Stimulated activated CD4-positive, alpha-beta T cell treated with anti-CD3 and anti-CD28 coated beads, Interleukin-12 subunit alpha, Interleukin-12 subunit beta, amount 100 ng/mL, for 24 hours (primary cell): ENCODE measurements at places on chromosomes 2 and 18.
A peak's percentile ranks its signal among the peaks of the same experiment; 100 is the strongest.

DNA sequence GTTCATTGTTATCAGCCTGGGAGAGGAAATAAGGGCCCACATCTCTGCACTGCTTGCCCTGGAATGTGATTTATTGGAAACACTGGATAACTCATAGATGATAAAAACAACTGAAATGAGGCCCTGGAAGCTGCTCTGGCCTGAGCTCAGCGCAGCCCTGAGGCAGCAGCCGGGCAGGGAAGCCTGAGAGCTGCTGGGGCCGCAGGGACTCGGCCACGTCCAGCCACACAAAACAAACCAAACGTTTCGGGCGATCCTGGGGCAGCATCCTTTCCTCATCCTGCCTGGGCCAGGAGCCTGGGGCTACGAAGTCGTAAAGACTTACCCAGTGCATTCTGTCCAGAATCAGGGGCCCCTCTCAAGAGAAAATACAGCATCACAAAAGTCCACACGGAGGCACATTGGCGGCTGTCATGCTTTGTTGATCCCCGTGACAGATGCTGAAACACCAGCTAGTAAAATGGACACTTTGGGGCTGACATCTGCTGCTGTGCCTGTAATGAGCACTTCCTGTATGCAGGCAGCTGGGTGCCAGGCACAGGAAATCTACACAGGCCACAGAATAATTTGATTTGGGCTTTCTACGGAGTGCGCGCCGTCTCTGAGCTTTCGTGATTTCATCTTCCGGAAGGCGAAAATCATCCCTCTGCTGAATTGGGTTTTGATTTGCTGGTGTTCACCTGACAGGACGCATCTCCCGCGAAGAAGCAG, 250.6 kb downstream of the EIPR1 start:
- DNase-seq: no peak

- DNase-seq: no peak
These were observed 33.6 kb downstream of the PTPRM start for GRCh38 chr18:7600528-7601245.

GRCh38 chr2:3504741-3505140, 14.6 kb downstream of the ADI1 start:
- no peak for DNase-seq

DNA sequence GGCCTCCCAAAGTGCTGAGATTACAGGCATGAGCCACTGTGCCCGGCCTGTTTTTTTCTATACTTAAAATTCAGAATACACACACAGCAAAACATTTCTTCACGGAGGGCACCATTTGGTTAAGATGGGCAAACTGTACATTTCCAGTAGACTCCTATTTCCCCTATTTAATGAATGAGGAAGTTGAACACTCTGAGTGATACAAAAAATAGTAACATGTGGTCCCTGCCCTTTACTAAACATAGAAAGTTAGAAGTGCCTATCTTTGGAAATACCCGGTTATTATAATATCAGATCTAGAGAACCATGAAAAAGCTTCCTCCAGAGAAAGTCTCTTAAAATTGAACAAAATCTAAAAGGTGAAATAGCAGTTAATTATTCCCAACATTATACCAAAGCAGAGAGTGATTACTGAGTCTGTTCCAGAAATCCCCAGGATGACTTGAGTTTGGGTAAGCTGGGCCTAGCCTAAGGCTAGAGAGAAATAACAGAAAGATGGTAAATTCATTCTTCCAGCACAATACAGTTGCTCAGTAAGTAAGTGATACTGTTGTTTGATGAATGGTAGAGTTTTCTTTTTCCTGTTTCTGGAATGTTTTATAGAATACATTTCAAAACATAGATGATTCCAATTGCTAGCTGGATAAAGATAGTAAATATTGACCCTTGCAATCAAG, 23.3 kb upstream of the RMC1 start:
- DNase-seq: no peak

DNA sequence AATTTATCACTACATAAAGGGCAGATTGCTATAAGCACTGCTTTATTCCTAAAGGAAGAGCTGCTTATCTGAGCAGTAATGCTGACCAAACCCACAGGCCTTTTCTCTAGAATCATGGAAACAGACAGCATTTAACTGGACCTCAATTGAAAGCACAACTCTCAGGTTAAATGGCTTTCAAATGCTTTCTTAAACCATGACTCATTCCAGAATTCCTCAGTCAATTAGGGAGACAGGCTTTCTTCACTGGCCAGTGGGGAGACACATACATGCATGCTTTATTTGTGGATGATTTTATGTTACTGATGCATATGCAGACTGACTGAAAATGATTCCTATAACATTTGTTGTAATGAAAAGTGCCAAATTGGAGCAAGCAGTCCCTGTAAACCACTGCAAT, 114.6 kb downstream of the ACVR1 start:
- no peak for DNase-seq

DNA sequence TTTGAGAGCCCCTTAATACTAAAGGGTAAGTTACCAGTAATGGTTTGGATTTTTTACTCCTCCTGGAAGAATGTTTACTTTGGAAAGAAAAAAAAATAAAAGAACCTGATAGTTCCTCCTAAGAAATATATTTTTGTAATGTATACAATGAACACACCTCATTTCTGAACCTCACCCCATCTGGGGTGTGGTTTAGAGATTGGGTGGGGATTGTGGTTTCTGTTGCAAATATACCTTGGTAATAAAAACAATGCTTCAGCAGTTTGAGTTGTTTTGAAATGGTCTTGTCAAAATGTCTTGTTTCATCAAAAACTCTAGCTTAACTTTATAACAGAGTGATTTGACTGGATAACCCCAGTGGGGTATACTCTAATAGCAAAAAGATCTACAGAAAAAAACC, 448.9 kb upstream of the MEIS1 start:
- DNase-seq: no peak

- no peak for DNase-seq
These were observed 6.4 kb downstream of the TWIST2 start for GRCh38 chr2:238854246-238854645.

DNA sequence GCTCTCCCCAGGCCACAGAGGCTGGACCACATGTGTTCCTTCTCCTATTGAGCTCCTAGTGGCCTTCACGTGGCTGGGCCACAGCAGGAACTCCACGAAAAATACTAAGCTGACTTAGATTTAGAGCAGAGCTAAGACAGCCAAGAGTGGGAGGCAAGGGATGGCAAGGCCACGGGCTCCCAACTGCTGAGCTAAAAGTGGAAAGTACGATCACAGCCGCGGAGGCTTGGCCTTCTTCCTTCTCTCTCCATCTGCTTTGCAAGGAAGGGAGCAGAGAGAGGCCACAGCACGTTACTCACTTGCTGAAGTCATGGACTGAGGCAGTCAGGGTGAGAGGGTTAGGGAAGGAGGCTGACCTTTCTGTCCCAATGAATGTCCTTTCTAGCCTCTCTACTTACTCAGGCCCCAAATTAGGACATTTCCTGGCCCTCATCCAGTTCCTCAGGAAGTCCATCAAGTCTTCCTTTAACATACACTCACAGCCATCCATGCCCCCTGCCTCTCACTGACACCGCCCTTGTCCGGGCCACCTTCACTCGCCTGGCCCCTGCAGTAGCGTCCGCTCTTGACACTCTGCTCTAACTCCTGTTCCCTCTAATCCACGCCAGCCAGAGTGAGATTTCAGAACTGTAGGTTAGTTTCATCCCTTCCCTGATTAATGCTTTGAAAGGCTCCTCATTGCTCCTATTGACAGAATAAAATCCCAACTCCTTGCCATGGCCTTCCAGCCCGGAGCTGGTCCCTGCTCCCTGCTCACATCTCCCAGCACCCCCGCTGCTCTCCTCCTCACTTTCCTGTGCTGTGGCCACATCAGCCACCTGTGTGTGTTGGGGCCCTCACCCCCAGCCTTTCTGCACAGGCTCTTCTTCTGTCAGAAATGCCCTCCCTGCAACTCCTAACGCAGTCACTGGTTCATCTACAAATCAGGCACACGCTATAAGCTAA, 204.2 kb downstream of the CYP26B1 start:
- DNase-seq: no peak

GRCh38 chr2:128236491-128237035, 82.1 kb downstream of the HS6ST1 start:
- DNase-seq: no peak

DNA sequence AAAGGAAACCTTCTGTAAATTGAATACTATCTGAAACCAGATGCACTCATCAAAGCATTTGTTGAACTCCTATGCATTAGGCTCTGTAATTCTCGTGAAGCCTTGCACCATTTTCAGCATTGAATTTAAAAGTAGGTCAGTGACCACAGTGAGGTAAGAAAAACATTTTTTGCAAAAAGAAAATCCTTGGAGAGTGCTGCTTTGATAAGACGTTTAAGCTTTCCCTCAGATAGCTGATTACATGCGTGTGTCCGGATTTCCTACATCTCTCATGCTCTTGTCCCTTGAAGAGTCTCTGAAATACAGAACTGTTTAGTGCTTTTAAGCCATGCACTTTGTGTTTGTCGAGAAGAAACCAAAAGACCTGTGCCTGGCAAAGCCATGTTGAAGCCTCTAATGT, 113.6 kb downstream of the FMNL2 start:
- no peak for DNase-seq

- peak; percentile 48 for DNase-seq
These were observed 29.9 kb upstream of the MPPE1 start for GRCh38 chr18:11937874-11938478.

GRCh38 chr2:8437228-8437948, 244.5 kb upstream of the ID2 start:
- no peak for DNase-seq

GRCh38 chr18:48270929-48271328, 138.3 kb downstream of the ZBTB7C start:
- DNase-seq: no peak

DNA sequence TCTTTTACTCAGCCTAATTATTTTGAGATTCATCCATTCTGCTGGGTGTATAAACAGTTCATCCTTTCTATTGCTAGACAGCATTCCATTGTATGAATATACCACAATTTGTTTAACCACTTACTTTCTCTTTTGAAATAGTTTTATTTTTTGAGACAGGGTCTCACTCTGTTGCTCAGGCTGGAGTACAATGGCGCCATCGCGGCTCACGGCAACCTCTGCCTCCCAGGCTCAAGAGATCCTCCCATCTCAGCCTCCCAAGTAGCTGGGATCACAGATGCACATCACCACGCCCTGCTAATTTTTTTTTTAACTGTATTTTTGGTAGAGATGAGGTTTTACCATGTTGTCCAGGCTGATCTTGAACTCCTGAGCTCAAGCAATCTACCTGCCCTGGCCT, 54.5 kb downstream of the USP37 start:
- no peak for DNase-seq

DNA sequence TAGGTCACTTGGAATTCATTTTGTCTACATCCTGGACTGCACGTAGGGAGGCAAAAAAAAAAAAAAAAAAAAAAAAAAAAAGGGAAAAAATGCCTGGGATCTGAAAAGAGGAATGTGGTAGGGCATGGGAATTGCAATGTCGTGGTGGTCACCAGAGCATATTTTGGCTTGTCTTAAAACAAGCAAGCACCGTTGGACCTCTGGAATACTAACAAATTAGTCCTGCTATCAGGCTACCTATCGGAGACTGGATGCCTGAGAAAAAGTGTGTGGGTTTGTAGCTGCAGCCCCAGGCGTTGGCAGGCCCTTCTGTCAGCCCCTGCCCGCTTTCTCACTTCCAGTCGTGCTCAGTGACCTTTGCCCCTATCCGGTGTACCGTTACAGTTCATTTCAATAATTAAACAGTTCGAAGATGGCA, 588.5 kb upstream of the ZEB2 start:
- DNase-seq: no peak

- no peak for DNase-seq
These were observed 80.2 kb upstream of the BCL11A start for GRCh38 chr2:60633615-60634014.

GRCh38 chr2:143148011-143148410, 18.8 kb downstream of the ARHGAP15 start:
- DNase-seq: no peak

DNA sequence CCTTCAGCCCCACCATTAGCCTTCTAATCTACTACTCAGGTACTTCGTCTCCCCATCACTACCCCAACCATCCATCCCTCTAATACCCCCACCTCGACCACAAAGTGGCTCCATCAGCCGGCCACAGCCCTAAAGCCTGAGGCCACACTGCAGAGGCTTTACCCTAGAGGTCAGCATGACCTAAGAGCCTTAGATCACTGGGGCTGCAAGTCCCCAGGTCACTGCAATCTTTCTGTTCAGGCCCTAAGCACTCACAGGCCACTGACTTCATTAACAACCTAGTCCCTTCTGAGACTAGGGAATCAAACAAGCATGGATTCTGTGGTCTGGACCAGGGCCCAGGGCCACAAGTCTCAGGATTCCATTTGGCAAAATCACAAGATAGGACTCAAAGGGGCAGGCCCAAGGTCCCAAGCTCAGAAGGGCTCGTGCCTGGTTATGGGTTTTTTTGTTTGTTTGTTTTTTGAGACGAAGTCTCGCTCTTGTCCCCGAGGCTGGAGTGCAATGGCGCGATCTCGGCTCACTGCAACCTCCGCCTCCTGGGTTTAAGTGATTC, 37.0 kb upstream of the PKDCC start:
- DNase-seq: no peak

DNA sequence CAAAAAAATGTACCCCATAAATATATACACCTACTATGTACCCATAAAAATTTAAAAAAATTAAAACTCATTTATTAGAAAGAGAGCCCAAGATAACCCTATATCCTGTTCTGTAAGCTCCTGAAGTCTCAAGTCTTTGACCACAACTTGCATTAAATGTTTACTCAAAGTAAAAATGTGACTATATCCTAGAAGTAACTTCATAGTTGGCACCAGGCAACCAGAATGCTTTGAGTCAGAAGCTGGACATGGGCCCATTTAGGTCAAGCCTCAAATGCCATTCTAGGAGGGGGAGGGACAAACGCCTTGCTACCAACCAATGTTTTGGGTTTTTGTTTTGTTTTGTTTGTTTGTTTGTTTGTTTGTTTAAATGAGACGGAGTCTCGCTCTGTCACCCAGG, 9.3 kb upstream of the TBC1D8 start:
- no peak for DNase-seq

DNA sequence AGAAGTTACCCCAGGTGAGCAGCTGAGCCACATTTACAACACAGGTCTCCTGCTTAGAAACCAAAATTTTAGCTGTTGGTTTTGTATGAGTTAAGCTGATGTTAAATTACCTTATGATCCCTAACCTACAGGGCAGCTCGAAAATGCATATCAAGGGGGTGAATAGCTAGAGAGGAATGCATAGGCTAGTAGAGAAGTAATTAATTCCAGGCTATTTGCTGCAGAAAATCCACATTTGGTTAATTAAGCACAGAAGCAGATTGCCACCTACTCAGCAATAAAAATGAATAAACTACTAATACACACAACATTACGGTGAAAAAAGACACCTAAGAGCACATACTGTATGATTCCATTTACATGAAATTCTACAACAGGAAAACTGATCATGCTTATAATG, 91.4 kb downstream of the OSBPL1A start:
- no peak for DNase-seq

- DNase-seq: no peak
These were observed 23.1 kb downstream of the PPM1B start for GRCh38 chr2:44191739-44192138.

- no peak for DNase-seq
These were observed 19.0 kb upstream of the SERPINB2 start for GRCh38 chr18:63868546-63868945.

- DNase-seq: no peak
These were observed 222.2 kb downstream of the C1D start for GRCh38 chr2:67840460-67841068.
